ENCODE measurements at places on chromosomes 1 and 21.

DNA sequence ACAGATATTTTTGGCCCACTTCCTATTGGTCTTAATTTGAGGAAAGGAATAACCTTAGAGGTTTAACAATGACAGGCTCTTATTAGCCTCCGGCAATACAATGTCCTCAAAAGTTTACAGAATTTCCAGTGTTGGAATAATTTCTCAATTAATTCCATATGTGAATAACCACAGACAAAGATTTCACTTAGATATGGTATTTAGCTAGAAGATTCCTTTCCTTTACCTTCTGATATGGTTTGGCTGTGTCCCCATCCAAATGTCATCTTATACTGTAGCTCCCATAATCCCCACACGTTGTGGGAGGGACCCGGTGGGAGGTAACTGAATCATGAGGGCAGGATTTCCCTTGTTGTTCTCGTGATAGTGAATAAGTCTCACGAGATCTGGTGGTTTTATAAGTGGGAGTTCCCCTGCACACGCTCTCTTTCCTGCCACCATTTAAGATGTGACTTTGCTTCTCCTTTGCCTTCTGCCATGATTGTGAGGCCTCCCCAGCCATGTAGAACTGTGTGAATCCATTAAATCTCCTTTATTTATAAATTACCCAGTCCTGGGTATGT, 54.9 kb upstream of the RGS7 start:
- DNase-seq, result no peak

GRCh38 chr1:73859227-73859626, 338.7 kb downstream of the LRRIQ3 start:
- no peak for DNase-seq

- no peak for DNase-seq
These were observed 70.4 kb upstream of the HMCN1 start for GRCh38 chr1:185663771-185664296.

DNA sequence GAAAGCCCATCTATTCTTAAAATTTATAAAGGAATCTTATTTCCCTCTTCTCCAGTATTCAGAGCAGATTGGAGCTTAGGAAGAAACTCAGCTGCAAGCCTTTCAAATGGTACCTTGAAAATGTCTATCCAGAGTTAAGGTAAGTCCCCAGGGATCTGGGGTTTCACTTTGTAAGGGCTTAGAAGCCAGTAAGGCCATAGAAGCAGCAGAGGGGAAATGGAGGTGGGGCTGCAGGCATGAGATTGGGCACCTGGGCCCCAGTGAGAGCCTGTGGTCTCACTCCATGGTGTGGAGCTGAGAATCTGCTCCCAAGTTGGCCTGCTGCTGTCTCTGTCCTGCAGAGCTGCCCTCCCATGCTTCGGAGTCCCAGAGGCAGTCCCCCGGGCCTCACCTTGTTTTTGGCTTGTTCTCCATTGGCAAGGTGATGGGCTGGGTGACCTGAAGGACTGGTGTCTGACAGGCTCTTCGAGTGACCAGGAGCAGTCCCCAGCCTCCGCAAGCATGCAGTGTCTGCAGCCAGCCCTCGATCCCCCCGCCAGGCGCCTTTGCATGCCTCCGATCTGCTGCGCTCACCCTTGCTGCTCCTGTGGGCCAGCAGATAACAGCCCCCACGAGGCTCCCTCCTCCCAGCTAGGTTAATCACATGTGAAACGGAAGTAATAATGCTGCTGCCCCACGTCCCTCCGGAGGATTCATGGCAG, 163.1 kb downstream of the PGBD5 start:
- DNase-seq, result no peak

- DNase-seq, result peak; percentile 87
These were observed at the start of gene GPR157 for GRCh38 chr1:9128520-9129265. TSS of gene GPR157 (minus strand) at chr1:9129102. CDS start at chr1:9129027, 75 bp downstream.

GRCh38 chr1:154730986-154731489, 123.1 kb upstream of the ADAR start:
- DNase-seq, result no peak

- peak; percentile 94 for DNase-seq
These were observed 11.4 kb upstream of the MNDA start for GRCh38 chr1:158819461-158820443.

DNA sequence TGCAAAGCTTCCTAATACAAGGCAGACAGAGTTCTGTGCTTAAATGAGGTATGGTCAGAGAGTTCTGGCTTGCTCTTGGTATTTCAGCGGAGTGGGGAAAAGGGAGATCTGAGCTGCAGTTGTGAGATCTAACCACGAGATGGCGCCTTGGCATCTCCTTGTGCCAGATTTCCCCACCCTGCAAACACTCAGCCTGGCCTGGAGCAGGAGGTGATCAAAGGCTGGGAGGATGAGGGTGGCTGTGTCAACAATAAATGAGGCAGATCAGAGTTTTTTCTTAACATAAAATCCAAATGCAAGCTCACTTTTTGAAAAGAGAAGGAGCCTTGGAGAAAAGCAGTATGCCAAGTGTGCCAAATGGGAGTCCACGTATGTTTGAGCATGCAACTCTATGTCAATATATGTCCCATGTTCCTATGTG, 4.1 kb upstream of the TFAP2E start:
- peak; percentile 86 for DNase-seq

- DNase-seq, result no peak
These were observed 31.8 kb downstream of the WNT4 start for GRCh38 chr1:22111115-22111514.

DNA sequence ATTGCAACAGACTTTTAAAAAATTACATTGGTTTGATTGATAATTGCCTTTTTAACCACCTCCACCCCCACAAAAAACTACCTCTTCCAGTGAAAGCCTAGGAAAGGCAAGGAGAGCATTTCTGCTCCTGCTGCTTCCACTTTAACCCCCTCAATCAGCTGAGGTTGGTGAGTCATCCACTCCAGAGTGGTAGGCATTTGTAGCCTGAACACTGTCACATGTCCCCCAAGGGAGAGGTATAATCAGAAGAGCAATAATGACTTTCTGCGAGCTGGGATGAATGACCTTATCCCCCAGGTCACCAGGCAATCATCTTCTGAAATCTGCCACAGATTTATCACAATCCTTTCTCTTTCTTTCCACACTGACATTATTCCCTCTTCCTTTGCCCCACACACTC, 126.6 kb upstream of the CAMK1G start:
- no peak for DNase-seq

- DNase-seq, result no peak
These were observed 127.2 kb downstream of the FOXD2 start for GRCh38 chr1:47565092-47565491.

DNA sequence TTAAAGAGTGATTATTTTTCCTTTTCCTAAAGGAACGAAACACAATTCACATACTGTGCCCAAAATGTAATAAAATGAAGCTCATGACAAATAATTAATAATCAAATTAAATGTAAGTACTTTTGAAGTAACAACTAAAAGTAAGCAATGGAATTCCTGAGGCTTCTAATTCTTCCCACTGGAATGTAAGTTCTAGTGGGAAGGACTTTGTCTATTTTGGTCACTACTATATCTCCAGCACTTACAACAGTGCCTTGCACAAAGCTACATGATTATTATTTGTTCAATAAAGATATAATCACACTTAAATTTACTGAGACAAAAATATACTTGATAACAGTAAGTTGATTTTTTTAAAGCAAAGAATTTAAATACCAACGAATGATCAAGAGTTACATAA, 128.8 kb downstream of the COQ8A start:
- no peak for DNase-seq

DNA sequence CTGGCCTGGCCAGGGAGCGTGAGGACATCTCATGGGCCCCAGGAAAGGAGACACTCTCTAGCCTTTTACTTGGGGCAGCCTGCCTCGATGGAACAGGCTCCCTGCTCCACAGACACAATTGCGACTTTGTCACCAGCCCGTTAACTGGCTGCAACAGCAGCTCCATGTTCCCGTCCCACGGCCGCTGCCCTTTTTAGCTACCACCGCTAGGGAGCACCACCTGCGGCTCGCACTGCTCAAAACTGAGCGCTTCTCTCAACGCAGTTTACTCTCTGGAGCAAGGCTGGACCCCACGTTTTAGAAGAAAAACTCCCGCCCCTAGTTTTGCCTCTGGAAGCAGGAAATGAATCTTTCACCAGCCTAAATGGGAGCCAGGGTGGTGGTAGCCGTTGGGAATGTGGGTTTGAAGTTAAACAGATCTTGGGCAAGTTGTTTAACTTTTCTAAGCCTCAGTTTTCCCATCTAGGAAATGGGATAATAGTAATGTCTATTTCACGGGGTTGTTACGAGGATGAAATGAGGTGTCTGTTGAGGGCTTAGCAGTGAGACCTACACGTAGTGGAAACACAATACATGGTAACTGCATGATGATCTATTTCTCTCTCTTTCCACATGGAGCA, 3.5 kb upstream of the LRRC38 start:
- DNase-seq, result peak; percentile 64

- no peak for DNase-seq
These were observed 667.4 kb upstream of the ZP4 start for GRCh38 chr1:238558156-238558555.

DNA sequence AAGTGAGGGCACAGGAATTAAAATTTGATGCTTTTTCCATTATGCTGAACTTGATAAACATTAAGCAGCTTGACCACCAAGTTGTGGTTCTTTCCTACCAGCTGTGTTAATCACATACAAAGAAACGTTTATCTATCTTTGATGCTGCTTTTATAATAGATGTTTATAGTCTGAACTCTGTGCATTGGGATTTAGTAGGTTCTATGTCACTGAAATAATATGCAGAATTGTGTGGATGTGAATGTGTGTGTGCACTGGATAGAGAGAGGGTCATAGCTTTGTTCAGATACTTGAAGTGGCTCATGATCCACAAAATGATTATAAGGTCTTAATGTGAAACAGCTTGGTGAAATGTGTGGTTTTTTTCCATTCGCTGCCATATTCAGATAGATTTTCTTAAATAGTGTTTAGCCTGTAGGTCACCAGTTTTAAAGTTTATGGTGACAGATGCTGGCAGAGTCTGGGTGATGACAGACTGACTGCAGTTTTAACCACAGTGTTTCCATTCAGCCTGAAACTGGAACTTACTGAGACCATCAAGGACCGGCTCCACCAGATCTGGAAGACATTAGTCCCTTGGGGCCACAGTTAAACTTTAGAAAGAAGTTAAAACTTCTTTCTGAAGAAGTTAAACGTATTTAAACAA, 10.2 kb downstream of the DDI2 start:
- DNase-seq, result peak; percentile 58

DNA sequence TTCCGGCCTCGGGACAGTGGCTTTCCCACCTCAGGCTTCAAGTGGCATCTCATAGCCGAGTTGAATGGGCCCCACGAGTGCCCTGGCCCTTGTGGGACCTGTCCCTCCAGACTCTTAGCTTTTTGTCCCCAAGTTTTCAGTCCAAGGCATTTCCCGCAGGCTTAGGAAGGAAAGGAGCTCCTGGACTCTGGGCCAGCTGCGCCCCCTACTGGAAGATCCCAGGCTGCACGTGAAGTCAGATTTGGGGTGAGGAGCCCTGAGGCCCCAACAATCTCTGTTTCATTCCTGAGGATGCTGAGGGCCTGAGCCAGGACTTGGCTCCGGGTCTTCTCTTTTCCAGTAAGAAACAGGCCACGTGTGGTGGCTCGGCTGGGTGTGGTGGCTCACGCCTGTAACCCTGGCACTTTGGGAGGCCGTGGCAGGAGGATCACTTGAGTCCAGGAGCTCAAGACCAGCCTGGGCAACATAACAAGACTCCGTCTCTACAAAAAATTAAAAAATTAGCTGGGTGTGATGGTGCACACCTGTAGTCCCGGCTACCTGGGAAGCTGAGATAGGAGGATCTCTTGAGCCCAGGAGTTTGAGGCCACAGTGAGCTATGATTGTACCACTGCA, 67.4 kb downstream of the ARHGEF10L start:
- peak; percentile 75 for DNase-seq

DNA sequence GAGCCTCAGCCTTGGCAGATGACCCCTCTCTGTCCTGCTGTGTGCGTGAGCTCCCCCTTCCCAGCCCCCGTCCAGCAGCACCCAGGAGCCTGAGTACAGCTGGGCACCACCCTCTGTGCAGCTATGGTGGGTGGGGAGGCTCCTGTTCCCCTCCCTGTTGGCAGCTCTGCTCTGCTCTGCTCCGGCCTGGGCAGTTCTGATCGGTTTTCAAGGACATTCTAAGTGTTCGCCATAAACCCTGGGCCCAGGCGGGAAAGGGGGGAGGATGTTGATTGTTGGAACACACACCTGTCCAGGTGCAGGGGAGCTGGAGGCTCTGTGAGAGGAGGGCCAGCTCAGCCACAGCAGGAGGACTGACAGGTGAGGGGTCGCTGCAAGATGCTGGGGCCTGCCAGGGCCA, at the start of gene CLCNKB:
Gene CLCNKB (plus strand): TSS at position 262 of the 400 bp plus-strand sequence. CDS start 711 bp downstream, outside the sequence.
- no peak for DNase-seq

GRCh38 chr1:247332215-247332622, 552 bp upstream of the ZNF496 start:
- peak; percentile 81 for DNase-seq

- DNase-seq, result peak; percentile 84
These were observed 324.8 kb downstream of the SMYD3 start for GRCh38 chr1:246182149-246182851.

DNA sequence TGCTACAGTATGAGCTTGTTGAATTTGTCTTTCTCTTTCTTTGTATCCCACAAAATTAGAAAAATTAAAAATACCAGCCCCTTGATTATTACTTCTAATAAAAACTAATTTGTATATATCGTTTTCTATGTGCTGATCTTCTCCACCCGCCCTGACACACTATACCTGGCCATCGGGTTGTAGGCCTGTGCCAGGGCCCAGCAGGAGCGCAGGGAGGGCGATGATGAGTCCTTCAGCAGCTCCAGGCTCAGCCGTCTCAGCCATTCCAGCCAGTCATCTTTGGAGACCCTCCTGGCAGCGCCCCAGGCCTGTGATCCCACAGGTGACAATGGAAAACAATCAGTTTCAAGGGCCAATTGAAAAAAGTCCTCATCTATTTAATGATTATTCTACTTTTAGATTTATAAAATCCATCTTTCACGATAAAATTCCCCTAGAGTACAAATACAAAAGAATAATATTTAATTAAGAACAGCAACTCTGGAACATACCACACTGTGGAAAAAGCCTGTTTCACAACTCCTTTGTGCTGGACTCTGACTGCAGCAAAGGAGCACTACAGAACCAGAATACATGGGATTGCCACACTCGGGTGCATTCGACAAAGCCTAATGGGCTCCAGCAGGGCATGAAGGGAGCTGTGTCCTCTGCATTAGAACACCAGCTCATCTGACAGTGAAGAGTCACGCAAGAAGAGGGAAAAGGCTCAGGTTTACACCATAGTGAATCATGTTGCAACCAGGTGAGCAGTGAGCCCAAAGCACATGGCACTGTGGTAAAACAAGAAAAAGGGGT, 15.4 kb downstream of the ANGPTL7 start:
- DNase-seq, result no peak

- no peak for DNase-seq
These were observed 1655.4 kb downstream of the BRINP3 start for GRCh38 chr1:188822248-188822647.

- DNase-seq, result no peak
These were observed 69.3 kb downstream of the KCTD3 start for GRCh38 chr1:215636258-215636965.

DNA sequence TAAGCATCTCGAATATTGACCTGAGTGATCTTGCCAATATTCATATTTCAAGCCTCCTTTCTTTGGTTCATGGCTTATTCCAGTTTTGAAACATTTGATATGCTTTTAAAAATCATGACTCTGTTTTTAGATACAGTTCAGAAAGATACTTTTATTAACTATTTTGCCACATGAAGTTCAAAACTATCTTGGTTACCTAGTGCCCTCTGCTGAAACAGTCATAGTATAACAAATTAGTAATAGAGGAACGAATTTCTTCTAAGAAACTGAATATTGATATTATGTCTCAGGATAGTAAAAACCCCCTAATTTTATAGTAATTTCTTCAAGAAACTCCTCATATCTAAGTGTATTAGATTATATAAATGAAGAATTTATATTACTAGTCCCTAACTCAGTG, 52.6 kb upstream of the RC3H1 start:
- peak; percentile 68 for DNase-seq
